ENCODE measurements at places on chromosomes 13 and 19.

DNA sequence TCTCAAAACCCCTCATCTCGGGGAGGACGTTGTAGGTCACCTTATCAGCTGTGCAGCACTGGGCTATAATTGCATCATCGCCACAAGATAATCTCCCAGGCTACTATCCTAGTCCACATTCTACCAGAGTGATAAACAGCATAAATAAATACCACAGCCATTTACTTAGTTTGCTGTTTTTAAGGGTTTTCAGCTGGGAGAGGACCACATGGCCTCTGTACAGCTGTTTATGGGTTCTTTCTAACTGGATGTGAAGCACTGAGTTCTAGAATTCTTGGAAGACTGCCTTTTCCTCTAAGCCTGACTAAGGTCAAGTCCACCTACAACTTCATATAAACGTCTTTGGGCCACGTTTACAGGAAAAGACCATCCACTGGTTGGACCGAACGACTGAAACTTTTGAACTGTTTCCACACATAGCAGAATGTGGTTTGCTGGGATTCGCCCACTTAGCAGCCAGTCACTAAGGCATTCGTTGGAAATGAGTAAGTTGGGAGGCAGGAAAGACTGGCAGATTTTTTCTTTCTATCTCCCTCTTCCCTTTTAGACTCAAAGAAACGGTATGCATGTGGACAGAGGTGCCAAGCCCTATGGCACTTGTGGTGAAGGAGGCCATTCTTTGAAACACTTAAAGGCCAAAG is 752.5 kb upstream of the SGCG start:
- DNase-seq, result no peak

GRCh38 chr13:48096670-48097069 is 1.8 kb upstream of the MED4 start:
- DNase-seq, result no peak

DNA sequence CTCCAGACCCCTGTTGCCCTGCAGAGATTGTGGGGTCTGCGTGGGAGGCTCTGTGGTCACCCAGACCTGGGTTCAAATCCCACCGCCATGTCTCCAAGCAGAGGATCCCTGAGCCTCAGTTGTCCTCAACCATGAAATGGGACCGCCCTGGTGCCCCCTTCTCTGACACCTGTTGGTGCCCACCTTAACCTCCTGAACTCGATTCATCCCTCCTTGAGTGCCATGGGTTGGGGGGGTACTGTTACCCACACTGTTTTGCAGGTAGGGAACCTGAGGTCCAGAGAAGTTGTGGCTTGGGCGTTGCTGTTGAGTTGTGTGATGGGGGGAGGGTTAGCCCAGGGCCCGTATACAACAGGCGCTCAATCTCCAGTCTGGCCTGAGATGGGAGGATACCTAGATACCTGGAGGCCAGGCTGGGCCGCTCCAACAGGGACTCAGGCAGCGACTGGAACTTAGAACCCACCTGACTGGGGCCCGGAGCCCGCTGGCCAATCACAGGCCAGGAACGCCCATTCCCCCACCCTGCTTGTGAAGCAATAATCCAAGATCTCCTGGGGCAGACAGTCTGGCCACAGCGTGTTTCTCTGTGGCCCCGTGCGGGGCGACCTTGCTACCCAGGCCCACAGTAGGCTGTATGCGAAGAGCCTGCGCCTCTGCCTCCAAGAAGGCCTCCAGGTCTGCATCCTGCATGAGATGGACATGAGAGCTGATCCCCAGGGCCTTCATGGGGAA is 2.8 kb downstream of the ARID3A start:
- DNase-seq, result peak; percentile 84

DNA sequence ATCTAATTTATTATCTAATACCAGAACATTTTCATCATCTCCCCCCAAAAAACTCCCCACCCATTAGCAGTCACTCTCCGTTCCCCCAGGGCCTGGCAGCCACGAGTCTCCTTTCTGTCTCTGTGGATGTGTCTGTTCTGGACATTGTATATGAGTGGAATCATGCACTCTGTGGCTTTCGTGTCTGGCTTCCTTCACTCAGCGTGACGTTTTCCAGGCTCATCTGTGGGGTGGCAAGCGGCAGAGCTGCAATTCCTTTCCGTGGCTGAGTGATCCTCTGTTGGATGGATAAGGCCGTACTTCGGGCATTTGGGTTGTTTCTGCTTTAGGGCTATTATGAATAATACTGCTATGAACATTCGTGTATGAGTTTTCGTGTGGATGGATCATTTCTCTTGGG is 3.1 kb downstream of the AP2S1 start:
- DNase-seq, result no peak

GRCh38 chr13:31803311-31803710 is 64.0 kb downstream of the RXFP2 start:
- DNase-seq, result no peak

- DNase-seq, result peak; percentile 60
Measured at GRCh38 chr13:28718543-28719226, at the start of gene SLC46A3. TSS of gene SLC46A3 (minus strand) at chr13:28718970. CDS start at chr13:28717998, 972 bp downstream.

DNA sequence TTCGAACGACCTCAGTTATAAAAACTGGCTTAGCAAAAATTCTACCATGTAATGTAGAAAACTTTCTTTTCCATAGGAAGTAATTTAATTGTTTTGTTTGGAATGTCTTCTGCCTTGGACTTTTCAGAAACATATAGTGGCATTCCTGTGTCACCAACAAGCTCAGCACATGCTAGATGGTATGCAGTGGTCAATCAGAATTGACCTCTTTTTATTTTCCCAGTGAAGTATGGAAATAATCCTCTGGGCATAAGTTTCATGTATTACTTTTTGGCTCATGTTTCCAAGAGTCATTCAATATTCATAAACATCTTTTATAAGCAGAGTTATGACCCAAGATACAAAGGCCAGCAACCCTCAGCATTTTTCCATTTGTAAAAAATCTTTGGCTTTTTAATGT is 33.6 kb downstream of the NALCN start:
- no peak for DNase-seq

- no peak for DNase-seq
Measured at GRCh38 chr13:110562696-110563462, 1.4 kb upstream of the RAB20 start.
